ENCODE measurements at places on chromosomes 1 and 21.

- DNase-seq = no peak
Observed at GRCh38 chr21:44366586-44367211, 13.3 kb downstream of the TRPM2 start.

DNA sequence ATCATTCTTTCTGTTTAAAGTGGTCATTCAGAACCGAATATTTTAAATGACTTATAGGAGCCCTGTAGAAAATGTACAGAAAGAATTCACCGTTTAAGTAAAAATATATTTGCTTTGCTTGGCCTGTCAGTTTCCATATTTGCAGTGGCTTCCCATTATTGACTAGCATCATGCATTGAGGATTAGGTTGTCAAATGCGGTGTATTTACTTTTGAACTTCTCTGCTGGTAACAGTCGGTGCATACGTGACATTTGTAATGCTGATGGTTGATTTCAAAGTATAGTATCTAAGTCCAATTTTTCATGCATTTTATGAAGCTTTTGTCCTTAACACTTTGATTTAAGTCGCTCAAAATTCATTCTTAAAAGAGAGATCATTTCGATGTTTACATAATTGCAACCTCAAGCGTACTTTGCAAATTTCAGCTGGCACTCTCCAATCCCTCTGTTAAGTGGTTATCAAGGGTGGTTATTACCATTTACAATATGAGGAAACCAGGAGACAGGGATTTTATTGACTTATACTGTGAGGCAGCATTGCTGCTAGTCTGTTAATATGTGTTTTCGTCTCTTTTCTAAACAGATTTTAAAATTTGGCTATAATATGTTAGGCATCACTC, 201.6 kb downstream of the SDCCAG8 start:
- no peak for DNase-seq

DNA sequence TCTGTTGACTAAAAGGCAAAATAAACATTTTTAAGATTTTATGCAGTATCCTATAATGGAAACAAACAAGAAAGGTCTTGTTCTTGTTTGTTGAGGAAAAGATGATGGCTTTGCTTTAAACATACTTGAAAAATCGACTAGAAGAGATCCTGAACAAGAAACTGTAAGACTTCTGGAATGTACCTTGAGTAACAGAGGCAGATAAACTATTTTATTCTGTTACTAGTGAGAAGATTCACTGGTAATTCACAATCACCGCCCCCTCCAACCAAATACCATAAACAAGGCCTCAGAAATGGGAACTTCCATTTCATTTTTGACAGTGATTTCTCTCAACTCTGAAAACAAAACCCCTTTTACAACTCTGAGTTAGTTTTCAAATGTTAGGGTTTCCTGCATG, 18.1 kb downstream of the TSEN15 start:
- no peak for DNase-seq

- DNase-seq = no peak
Observed at GRCh38 chr1:6985549-6986276, 200.5 kb downstream of the CAMTA1 start.

DNA sequence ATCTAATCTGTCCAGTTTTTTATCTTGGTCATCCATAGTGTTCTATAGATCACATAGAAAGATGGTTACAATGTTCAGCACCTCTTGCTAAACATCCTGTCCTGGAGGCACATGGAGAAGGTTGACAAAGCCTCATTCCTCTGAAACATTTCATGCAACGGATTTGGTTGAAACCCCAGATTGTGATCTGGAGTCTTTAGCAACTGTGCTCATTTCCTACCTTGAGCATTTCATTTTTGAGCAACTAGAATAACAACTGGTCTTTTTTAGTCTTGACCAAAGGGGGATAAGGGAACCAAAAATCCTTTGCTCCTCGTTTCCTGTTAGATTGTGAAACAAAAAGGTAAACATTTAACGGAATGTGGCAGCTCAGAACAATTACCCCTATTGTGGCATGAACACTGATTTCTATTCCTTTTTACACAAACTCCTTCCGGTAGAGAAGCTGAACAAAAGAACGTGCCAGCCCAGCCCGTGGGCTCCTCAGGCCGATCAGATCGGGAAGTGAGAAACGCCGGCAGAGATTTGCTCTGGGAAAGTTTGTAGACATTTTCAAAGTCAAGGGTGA, 94.7 kb upstream of the ERRFI1 start:
- no peak for DNase-seq
